ENCODE measurements at places on chromosomes 12 and 14. TPM values are rescaled to one million over a fixed set of nuclear protein-coding genes. Genes with fewer than 3 reads are reported as not detected.

Gene EFS
- 19.0 TPM for polyA plus RNA-seq

Gene NUAK1
- 3.1 TPM for polyA plus RNA-seq

Gene B4GALNT3
- polyA plus RNA-seq, result 5.9 TPM

DNA sequence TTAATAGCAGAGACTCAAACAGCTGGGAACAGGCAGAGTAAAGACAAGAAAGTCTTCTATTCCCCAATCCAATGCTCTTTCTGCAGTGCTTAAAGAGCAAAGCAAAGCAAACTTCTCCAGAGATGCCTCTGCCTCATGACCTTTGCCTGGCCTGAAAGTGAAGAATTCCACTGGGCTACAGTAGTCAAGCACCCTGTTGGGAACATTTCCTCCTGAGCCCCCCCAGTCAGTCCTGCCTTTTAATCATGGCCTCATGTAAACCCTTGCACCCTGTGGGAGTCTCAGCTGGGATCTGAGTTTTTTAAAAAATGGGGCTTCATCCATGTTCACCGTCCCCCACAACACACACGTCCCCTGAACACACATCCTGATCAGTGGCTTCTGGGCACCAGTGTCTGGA lies 62.7 kb upstream of the TSPAN11 start:
- no peak for DNase-seq

DNA sequence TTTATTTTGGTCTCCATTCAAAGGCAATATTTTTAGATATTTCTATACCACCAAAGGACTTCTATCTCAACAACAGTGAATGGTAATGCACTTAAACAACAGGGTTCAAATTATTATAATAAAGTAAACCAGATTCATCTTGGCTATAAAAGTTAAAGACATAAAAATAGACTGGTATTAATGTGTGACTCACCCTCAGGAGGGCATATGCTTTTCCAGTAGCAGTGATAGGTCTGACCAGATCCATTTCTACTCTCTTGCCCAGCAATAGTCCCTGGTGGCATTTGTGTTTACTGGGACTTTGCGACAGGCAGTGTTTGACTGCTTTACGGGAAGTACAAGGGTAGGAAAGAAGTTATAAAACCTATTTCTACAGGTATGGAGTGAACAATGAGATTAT lies 353.2 kb upstream of the ATP2B1 start:
- no peak for DNase-seq

GRCh38 chr14:20632831-20633691 lies 8.4 kb downstream of the OR6S1 start:
- DNase-seq, result no peak

DNA sequence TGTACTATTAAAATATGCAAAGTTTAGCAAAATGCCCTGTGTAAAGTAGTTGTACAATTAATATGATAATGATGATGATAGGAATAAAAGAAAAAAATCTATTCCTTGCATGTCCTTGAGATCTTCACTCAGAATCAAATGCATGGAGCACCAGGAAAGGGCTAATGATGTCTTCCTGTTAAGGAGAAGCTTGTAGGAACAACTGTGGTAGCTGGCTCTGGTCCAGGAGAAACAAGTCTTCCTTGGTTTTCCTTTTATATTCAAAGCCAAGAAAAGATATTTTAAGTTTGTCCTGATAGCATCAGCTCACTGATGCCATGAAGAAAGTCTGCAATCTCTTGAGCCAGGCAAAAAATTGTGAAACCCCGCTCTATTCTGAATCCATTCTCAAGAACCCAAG lies 138.9 kb downstream of the PIK3C2G start:
- DNase-seq, result no peak

- no peak for DNase-seq
These were observed 11.6 kb upstream of the RFLNA start for GRCh38 chr12:124283326-124283725.
